HFF-Myc (cell line): ENCODE measurements at places on chromosomes 2 and 18.

DNA sequence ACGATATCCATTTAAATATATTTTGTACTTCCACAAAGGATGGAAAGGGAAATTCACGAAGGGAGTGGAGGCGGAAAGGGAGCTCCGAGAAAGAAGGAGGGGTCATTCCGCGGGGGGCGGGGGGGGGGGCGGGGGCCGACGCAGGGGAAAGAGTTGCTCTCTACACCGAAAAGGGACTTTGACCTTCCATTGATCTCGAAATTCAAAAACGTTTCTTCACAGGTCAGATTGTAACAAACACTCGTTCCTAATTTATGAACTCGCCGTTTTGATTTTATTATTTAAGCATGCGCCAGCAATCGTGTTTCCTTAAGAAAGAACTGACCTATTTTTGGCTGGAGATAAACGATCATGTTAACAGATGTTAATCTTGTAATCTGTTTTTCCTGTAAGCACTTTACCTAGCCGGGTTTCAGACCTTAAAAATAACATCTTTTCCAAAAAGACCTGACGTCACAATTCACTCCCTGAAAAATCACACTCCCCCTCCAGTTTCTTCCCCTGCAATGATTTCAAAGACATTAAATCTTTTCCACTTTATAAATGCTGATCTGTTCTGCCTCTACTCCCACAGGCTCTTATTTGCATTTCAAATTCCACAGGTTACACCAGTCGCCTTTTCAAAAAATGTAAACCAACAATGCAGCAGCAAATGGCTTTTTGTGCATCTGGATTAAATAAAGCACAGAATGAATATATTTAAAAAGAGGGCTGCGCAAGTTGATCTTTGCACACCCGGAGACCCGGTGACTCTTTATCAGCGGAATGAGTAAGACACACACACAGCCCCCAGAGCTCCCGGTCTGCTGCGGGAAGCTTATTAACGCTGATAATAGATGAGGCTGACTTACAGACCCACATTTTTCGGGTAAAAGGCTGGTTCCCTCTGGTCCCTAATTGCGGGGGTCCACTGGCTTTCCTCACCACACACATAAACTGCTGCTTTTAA lies 1.6 kb downstream of the ZNF516 start:
- DNase-seq = no peak

DNA sequence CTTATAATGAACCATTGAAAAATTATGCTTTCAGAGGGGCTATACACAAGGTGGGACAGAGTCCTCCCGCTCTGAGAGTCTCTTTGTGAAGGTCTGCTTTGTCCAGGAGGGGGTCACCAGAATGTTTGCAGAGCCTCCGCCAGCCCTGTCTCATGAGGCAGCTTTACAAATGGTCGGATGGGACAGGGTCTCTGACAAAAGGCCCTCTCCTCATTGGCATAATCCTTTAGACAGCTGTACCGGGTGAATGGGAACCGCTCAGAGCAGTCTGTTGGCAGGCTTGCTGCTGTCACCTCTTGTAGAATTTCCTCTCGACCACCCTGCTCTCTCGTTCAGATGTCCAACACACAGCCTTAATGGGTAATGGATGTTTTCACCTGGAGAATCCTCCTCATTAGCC lies 40.2 kb upstream of the TGIF1 start:
- no peak for DNase-seq

DNA sequence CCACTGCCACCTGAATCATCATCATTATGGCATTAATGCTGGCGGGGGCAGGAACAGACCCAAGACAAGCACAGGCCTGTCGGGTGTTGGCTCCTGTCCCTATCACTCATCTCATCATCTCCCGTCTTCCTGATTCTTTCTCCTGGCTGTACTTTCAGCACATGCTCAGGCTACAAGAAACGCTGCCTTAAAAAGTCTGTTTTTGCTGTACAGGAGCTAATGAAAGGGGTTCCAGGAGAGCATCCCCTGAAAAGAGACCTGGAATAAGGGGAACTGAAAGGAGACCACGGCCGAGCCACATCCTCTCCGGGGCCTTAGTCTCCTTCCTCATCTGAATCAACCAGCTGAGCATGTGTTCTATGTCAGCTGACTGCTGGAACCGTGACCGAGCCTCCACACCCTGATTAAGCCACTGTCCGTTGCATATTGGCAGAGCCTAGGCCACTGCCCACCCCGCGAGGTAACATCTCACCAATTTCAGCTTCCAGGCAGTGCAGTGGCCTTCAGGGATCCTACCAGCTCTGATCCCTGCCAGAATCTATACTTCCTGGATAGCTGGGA lies 62.6 kb downstream of the DNMT3A start:
- DNase-seq = no peak

DNA sequence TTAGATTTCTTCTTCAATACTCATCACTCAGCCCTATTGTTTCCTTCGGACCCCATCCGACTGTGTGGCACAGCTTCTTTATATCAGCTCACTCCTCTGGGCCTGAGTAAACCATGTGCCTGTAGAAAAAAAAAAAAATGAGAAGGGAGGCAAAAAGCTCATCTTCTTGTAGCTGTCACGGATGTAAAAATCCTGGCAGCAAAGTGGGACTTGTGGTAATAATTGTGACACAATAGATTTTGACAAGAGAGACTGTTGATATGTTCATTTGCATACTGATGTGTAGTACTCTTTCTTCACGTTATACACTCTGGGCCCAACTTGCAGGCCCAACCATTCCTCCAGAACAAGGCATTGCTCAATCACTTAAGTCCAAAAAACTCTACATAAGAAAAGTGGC lies 270.0 kb upstream of the SMIM21 start:
- DNase-seq = no peak

DNA sequence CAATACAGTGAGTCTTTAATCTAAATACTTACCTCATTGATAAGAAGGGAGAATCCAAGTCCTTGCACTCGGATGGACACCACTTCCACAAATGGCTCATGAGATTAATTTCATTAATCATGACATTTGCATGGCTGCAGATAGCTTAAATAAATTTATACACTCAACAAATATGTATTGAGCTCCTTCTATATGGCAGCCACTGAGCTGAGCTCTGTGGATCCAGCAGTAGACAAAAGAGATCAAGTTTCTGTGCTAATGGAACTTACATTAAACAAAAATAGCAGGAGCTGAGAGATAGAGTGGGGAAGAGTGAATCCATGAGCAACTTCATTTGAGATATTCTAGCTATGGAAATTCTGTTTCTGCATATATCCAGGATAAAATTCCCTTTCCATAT lies 44.4 kb downstream of the RAB27B start:
- DNase-seq = no peak

GRCh38 chr18:8084160-8084559 lies 517.0 kb downstream of the PTPRM start:
- peak; percentile 10 for DNase-seq

DNA sequence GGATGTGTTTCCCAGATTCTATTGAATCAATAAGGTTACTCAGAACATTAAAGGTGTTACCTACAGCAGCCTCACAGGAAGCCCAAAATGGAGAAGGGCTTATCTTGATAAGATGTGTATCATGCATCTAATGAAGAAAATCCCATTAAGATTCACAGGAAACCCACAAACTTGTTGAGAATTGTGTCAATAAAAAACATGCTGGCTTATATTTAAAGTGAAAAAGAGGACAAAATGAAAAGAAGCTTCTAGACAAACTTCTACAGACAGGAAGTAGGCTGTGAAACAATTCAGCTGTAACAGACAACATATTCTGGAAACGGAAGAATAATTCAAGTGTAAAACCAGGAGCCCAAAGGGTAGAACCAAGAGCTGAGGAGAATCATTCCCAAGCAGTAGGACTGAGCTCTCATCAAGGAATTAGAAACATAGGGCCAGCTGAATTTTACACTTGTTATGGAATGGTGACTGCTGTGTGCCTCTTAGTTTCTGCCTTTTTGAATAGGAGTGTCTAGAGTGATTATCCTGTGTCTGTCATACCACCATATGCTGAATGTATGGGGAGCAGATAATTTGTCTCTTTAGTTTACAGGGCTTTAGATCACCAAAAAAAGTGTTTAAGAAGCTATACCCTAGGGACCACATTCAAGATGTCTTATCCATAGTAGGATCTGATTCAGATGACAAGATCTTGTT lies 9.6 kb downstream of the IMMT start:
- DNase-seq = no peak

DNA sequence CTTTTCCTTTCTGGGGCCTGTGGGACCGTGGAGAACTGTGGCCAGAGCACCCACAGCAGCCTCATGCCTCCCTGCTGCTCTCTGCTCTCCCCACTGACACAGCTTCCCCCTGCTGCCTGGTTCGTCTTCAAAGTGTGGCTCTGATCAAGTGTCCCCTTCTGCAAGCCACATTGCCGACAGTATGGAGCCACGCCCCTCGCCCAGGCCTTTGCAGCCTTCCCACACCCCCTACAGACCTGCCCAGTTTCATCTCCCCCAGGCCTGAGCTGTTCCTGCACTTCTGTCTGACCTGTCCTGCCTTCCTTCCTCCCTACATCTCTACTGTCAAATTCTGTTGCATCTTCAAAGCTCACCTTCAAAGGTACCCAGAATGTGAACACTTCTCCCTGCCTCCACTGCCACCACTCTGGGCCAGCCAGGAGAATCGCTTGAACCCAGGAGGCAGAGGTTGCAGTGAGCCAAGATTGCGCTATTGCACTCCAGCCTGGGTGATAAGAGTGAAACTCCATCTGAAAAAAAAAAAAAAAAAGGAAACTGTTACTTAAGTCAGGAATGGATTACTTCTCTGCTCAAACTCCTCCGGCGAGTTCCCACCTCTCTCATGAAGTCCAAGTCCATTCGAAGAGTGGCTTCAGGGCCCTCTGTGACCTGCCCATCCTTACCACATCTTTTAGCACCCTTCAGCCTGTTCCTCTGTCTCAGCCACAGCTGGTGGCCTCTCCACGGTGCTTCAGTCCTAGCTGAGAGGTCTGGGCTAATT lies 29.0 kb upstream of the CATIP start:
- DNase-seq = no peak

GRCh38 chr2:43370705-43371104 lies 144.3 kb upstream of the ZFP36L2 start:
- DNase-seq = no peak

DNA sequence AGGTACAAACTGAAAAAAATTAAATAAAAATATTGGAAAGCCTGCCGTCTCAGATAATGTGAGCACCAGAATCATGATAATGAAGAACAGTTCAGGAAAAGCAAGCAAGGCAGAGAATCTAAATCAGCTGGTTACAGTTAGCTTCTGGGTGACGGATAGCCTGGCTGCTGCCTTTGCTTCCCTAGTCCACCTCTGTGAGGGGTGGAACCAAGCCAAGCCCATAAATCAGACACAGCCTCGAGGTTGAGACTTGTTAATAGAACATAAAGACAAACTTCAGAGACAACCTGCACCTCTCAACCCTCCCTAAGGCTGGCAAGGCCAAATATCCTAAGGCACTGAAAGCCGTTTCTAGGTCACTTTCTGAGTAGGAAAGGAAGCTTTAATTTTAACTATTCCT lies 334.7 kb upstream of the SLC39A10 start:
- DNase-seq = no peak

GRCh38 chr18:62814132-62814759 lies 98.9 kb downstream of the PHLPP1 start:
- DNase-seq = no peak

- no peak for DNase-seq
These were observed 5.0 kb upstream of the SERPINB2 start for GRCh38 chr18:63882333-63883141.

GRCh38 chr2:9535177-9535576 lies 20.5 kb downstream of the ADAM17 start:
- no peak for DNase-seq

DNA sequence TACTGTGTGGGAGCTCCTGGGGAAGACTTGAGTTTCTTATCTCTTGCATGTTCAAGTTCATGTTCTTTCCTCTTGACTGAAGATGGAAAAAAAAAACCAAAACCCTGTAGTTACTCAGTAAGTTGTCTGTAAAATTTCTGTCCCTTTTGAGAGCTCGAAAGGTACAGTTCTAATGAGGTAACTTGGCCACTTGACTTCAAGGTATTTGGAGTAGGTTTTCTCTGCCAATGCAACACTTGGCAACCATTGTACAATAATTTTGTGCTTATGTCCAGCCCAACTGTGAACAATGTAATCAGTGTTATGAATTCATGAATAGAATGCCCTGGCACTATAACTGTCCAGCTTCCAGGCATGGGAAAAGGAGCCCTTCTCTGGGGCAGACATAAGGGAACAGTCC lies 111.0 kb downstream of the LIPG start:
- no peak for DNase-seq

DNA sequence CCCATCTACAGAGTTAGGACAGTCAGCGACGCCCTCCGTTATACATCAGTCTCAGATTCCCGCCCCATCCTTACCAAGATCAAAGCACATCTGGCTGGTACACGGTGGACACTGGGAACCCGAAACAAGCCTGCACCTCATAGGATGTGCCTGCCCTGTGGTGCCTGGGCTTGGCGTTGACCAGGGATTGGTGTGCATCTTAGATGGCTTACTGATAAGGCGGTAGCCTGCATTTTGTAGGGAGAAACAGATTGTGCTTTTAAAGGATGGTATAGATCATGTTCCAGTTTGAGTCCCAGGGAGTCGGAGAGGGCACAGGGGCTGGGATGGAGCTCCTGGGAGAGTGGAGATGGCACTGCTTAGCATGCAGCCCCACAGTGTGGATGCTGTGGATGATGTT lies 108.0 kb downstream of the EML6 start:
- DNase-seq = no peak

DNA sequence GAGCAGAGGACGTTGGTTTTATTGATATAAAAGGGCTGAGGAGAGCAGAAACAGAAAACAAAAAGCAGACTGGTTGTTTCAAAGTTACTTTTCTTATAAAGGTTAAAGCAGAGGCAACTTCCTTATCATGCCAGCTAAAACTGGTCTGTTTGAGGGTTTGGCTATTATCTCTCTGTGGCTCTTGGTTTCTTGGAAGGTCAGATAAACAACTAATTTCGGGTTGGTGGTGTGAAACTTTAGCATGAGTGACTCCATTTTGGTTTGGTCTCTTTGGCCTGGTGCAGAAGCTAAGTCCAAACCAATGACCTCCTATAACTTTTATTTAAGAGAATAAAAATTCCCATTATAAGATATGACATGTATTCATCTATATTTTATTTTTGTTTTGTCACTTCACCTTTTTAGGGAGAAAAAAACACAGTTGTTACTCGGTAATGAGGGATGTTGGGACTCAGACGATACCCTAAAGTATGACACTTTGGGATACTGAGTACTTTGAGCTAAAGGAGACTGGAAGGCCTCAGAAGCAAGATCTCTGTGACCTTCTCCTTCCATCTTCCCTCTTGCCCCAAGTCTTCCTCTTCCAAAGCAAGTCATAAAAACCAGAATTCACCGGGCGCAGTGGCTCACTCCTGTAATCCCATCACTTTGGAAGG lies 23.3 kb downstream of the TNFAIP6 start:
- DNase-seq = no peak

- no peak for DNase-seq
These were observed 226.3 kb downstream of the SH3RF3 start for GRCh38 chr2:109355192-109355843.

- no peak for DNase-seq
These were observed 163.4 kb downstream of the TMEM163 start for GRCh38 chr2:134555411-134555810.

DNA sequence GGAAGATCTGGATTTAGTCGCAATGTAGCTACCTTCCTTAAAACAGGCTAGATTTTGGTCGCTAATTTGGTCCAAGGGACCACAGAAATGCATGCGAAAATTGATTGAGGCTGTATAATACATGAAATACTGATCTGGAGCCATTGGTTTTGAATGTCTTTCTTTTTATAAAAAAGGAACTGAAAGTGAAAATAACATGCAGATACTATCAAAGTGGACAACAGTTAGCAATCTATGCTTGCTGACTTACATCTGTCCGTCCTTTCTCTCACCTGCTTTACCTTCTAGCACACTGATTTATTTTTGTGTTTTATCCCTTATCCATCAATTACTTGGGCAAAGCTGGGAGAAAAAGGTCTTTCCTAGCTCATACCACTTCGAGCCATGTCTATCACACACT lies 1459.8 kb upstream of the ACVR2A start:
- DNase-seq = no peak
